ENCODE measurements at places on chromosomes 2 and 18.

DNA sequence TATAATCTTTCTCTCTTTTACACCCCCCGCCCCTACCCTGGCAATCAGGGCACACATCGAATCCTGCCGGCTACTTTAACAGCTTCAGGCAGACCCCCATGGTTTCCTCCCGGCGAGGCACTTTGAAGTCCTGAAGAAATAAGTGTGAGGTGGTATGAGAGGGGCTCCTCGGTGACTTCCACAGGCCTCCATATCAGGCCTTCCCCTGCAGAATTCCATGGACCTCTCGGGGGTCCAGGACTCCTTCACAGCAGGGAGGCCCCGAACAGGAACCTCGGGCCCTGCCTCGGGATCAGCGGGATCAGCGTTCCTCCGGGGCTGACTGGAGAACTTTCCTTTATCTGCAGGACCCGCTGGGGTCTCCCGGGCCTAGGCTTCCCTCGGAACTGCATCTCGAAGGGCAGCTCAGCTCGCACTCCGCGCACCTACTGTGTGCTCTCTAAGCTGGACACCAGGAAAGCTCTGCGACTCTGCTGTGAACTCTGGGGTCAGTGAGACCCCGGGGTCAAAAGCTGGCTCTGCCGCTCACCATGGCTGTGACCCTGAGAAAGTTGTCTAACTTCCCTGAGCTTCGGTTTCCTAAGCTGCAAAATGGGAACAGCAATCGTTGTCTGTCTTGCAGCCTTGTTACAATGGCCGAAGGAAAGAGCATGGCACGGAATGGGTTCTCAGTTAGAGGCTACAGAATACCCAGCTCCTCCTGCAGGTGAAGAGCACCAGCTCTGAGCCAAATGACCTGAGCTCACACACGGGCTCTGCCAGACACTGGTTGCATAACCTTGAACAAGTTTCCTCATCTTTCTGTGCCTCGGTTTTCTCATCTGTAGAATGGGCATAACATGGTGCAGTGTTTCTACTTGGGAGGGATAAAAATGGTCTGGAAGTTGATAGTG lies 97.4 kb upstream of the ID2 start:
- no peak for DNase-seq

DNA sequence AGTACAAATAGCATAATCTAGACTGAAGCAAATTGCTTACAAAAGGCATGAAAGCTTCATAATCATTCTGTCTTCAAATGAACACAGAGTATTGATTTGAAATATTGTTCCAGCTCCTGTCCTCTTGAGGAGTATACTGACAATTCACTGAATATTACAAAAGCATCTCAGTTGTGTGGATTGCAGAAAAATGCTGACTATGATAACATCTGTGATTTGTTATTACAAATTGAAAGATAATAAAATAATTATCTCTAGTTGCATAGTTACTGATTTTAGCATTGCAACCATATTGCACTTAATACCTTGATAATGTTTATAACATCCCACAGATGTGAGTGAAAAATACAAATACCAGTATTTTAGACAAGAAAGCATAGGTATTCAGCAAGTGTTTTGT lies 49.2 kb upstream of the FN1 start:
- DNase-seq = no peak

GRCh38 chr18:6219116-6219717 lies 195.5 kb downstream of the L3MBTL4 start:
- DNase-seq = peak; percentile 14

DNA sequence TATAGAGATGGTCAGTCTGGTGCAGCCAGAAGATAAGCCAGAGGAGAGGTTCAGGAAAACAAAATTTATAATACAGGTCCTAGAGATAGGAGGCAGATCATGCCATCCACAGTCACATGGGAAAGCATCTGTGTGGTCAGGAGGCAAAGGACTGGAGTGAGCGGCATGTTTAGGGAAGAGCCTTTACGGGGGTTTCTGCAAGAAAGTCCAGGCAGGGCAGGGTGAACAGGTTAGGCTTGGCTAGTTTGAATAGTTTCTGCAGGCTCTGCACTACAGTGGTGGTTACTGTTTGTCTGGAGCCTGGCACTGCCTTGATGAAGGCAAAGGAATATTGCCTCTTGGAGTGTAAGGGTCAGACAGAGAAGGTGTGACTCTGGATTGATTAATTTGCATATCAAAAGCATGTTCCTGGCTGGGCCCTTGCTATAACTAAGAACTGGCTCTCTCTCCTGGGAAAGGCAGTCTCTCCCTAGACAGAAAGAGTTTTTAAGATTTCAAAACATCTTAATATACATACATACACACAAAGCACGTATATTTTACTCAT lies 1034.7 kb upstream of the CHAC2 start:
- no peak for DNase-seq

GRCh38 chr18:10783941-10784340 lies 258.1 kb downstream of the NAPG start:
- no peak for DNase-seq

- DNase-seq = peak; percentile 65
These were observed 46.2 kb upstream of the TRIM43B start for GRCh38 chr2:95530734-95531133.

DNA sequence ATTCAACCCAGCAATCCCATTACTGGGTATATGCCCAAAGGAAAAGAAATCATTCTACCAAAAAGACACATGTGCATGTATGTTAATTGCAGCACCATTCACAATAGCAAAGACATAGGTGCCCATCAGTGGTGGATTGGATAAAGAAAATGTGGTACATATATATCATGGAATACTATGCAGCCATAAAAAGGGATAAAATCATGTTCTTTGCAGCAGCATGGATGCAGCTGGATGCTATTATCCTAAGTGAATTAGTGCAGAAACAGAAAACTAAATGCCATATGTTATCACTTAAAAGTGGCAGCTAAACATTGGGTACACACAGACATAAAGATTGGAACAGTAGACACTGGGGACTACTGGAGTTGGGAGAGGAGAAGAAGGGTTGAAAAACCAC lies 82.2 kb downstream of the MYO3B start:
- DNase-seq = no peak

DNA sequence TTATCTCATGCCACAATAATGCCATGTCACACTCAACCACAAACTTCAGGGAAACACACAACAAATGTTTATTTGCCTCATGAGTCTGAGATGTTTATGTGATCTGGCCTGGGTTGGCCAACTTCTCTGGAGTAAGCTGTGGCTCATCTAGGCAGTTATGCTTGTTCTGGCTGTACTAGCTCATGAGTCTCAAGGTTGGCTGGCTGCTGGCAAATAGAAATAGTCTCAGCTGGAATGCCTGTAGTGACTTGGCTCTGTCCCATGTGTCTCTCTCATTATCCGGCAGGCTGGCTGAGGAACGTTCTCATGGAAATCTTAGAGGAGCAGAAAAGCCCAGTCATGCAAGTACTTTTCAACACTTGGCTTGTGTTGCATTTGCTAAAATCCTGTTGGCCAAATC lies 234.9 kb upstream of the CDH2 start:
- no peak for DNase-seq

DNA sequence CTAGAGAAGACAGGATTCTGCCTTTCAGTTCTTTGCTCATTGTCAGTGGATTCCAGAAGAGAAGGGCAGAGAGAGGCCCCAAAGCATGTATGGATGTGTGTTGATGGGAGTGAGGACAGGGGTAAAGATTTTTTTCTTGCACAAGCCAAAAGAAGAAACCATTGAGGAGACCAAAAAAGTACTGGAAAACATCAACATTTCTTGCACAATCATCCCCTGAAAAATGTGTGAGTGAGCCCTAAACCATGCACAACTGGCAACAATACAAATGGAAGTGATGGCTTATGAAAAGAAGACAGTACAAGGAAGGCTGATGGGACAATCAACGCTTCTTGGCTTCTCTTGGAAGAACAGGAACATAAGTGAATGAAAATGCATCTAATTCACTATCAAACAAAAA lies 5.6 kb upstream of the SMAD7 start:
- no peak for DNase-seq

GRCh38 chr2:190179754-190180312 lies 117.3 kb upstream of the MSTN start:
- DNase-seq = no peak

- DNase-seq = no peak
These were observed 335.7 kb upstream of the HS6ST1 start for GRCh38 chr2:128654408-128654807.

DNA sequence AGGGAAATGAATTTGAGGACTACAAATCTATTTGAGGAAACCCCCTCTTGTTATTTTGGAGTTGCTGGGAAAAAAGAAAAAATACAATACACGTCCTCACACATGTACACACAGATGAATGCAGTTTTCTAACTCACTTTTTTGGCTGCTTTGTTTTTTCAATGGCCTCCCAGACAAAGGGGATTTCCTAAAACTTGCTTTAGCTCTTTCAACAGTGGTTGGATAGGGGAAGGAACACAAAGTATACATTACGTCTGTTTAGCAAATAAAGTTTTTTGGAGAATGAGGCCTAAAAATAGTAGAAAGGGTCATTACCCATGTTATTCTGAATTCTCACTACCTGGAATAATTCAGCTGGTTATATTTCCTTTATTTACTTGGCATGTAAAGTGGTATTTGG lies 125.3 kb upstream of the ITGB6 start:
- no peak for DNase-seq

DNA sequence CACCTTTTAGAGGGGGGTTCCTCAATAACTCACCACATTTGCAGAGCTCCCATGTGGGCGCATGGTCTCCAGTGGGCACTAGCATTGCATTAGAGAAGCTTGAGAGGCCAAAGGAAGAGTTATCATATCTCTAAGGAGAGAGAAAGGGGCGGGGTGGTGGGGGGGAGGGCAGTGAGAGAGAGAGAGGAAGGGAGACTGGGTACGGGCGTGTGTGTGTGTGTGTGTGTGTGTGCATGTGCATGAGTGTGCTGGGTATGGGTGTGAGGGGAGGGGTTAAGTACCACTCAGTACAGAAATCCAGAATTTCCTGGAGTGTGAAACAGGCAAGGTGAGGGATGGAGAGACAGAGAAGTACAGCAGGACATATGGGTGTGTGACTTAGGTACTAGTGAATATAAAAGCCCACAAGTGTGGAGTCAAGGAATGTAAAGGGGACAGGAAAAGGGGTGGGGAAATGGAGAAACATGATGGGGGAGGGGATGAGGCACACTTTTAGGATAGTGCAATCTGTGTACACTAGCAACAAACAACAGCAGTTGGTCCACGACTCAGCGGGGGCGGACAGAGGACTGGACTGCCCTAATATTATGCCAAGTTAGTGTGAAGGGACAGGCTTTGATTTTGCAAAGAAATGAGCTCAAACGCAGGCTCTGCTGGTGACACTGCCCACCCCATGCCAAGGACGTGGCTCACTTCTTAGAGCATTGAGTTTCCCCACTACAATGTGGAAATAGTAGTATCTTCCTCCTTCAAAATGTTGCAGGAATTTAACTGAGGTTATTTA lies 91.3 kb downstream of the SPRED2 start:
- no peak for DNase-seq

- no peak for DNase-seq
These were observed 450.8 kb downstream of the EIPR1 start for GRCh38 chr2:2926858-2927175.
